ENCODE measurements at places on chromosomes 2 and 18. TPM values are rescaled to one million over a fixed set of nuclear protein-coding genes. Genes with fewer than 3 reads are reported as not detected.
A peak's percentile ranks its signal among the peaks of the same experiment; 100 is the strongest.

GPBAR1 gene
- 0.36 TPM for total RNA-seq

VAMP8 gene
- total RNA-seq, result 2.1 TPM

ERFE gene
- total RNA-seq, result 0.88 TPM

ALK gene
- under 0.01 TPM for total RNA-seq

PSMA8 gene
- total RNA-seq, result not detected

LAMA3 gene
- 8.3 TPM for total RNA-seq

UGT1A5 gene
- not detected for total RNA-seq

GPR75 gene
- total RNA-seq, result 1.8 TPM

XDH gene
- under 0.01 TPM for total RNA-seq

DNA sequence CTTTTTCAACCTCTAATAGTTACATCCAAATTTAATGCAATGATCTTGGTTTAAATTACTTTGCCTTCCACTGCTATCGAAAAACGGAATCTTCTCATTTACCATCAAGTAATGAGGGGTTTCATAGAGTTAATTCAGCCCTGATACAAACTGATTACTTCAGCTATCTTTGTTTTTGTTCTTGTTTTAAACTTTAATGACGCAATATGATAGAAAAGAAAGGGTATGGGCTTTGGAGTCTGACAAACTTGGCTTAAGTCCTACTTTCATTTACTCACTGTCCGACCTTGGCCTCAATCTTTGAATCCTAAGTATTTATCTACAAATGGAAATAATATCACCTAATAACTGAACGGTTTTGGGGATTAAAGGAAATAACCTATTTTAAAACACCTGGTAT is 16.1 kb downstream of the ADAM17 start:
- no peak for DNase-seq

DNA sequence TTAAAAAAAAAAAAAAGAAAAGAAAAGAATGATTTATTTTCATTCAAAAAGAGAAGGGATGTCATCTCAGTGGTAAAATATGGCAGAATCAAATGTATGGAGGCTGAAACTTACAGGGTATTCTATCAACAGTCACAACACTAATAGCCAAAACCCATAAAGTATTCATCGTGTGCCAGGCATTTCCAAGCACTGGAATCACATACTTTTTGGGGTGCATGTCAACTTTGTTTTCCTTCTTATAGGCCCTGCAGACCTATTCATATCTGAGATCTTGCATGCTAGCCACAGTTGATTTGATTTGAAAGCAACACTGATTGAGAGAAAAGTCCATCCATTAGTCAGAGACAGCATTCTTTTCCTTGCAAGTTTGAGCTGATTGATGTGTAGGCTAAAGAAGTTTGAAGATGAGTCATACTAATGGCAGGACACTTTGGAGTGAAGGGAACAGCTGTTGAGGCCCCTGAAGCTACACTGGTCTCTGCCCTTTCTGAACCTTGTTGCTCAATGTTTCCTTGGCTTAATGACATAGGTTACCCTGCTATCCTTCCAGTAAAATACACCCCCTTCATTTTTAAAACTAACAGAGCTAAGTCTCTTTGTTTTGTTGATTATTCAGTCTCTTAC is 22.0 kb downstream of the KATNAL2 start:
- DNase-seq, result peak; percentile 63

GRCh38 chr18:78247615-78248289 is 731.9 kb upstream of the SALL3 start:
- DNase-seq, result no peak

DNA sequence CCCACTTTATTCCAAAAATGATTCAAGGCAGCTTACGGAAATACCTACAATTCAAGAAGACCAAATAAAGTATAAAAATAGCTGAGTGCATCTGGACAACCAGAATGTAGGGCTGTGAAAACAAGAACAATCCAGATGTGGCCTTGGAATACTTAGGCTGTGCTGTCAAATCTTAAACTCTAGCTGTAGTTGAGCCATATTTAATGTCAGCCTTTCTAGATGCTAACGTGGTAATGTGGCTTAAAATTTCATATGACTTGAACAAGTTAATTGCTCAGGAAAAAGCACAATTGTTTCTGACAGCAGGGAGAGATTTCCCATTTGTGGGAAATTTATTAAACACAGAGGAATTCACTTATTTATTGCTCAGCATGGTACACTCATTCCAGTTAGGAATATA is 14.6 kb upstream of the NAPG start:
- no peak for DNase-seq

GRCh38 chr2:169349535-169349934 is 12.8 kb downstream of the LRP2 start:
- DNase-seq, result no peak

- DNase-seq, result no peak
Measured at GRCh38 chr2:136067459-136067858, 50.5 kb downstream of the CXCR4 start.

DNA sequence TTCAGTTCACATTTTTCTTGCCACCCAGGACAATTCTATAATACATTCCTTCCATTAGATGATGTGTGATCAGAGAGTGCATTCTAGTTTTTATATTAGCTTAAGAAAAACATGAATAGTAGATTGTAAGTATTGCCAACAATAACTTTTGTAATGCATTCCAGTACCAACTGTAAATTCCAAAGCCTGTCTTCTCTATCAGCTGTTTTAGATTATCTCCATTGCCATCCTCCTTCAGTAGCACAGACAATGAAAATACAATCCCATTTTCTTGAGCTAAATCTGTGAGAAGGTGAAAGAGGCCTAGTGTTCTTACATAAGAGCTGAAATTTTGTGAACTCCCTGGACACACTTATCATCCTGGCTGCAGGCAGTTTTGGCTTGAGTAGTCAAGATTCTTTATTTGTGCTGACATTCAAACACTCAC is 103.9 kb downstream of the CCBE1 start:
- peak; percentile 92 for DNase-seq

DNA sequence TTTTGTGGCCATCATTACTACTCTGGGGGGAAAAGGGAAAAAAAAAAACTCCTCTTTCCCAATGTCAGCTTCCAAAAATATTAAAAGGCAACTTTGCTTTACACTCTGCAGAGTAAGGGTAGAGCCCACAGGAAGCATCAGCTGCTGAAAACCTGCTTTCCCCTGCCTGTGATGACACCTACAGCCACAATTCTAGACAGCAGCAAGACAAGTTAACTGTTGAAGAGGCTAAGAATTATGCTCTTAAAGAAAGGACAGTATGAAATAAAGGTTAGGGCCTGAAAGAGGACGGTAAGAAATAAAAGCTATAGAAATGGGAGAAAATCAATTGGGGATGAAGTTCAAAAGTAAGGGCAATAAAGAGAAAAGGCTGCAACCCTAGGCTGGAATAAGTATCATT is 3.0 kb downstream of the PDE11A start:
- DNase-seq, result no peak

- peak; percentile 100 for DNase-seq
Measured at GRCh38 chr2:238864207-238865014, 16.5 kb downstream of the TWIST2 start.

DNA sequence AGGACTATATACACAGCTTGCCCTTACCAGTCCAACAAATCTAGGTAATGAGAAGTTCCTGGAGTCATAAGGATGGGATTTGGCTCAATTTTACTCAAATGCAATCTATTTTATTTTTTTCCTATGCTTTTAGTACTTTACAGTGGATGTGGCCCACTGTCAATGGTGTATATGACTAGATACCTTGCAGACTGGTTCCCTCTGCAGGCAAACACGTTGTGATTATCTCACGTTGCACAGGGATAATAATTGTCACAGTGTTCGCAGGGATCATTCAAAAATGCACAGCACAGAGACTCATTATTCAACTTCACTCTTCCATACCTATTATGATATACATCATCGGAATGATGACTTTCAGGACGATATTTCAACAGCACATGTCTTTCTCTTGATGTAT is 359.7 kb downstream of the MBD2 start:
- DNase-seq, result no peak

- no peak for DNase-seq
Measured at GRCh38 chr2:182695776-182696175, 20.3 kb upstream of the DNAJC10 start.

- no peak for DNase-seq
Measured at GRCh38 chr2:172389685-172390339, 37.6 kb upstream of the ITGA6 start.

DNA sequence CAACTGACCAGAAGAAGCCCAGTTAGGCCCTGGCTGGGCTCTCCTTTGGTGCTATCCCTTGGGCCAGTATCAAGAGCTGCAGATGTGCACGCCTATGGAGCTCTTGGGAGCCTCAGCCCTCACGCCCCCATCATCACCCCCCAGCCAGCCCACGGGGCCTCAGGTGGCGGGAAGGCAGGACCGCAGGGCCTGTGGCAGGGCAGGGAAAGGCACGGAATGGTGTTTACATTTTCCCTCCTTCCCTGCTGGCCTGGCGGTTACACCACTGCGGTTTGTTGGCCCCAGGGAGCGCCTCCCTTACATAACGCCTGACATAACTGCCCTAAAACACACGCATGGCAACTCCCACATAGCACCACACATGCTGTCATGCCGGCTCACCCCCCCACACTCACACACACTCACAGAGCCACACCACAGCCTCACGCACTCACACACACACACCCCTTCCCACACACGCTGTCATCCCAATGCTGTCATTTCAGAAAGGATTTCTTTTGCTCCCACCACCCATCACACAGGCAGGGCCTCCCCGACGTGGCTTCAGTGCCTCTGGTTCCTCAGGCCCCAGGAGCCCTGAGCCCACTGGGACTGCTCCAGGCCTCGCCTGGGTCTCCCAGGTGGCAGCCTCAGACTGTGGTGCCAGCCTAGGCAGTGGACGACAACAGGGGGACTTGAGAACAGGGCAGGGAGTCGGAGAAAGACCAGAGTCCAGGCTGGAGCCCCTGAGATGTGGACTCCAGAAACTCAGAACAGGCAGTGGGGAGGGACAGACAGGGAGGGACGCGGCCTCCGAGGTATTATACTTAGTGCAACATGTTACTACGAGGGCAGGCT is 15.7 kb downstream of the ZFP36L2 start:
- DNase-seq, result peak; percentile 93

DNA sequence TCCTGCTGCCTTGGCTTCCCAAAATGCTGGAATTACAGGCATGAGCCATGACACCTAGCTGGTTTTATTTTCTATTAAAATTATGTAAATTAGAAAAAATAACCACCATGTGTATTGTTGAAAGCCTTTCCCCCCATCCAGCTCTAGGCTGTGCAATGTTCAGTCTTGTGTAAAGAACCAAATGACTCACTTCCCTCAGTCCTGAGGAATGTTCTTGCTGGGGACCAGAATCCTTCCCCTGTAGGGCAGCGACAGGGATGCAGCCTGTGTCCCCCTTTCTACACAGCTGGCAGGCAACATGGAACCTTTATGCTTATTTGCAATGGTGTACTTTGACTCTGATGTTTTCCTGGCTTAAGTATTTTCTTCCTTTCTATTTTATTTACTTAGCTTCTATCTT is 29.4 kb downstream of the AOX1 start:
- DNase-seq, result no peak

DNA sequence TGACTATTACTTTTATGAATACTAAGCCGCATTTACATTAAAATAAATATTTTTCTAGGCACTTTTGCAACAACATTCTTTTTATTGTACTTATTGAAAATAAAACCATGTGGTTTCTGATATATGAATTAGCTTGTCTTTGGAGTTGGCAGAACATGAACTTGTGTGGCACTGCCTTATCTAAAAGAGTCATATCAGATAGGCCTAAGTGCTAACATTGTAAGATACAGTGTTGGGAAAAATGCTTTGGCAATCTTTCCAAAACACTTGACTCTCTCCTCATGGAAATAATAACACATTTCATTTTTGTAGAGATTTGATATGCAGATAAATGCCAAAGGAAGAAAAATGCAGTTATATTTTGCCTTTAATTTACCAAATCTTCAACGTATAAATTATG is 191.7 kb downstream of the ERBB4 start:
- no peak for DNase-seq

- DNase-seq, result no peak
Measured at GRCh38 chr2:83615511-83615910, 843.6 kb downstream of the SUCLG1 start.

- peak; percentile 91 for DNase-seq
Measured at GRCh38 chr18:10454681-10455557, 484 bp downstream of the APCDD1 start.

- no peak for DNase-seq
Measured at GRCh38 chr2:237297421-237298150, 116.4 kb downstream of the COL6A3 start.

DNA sequence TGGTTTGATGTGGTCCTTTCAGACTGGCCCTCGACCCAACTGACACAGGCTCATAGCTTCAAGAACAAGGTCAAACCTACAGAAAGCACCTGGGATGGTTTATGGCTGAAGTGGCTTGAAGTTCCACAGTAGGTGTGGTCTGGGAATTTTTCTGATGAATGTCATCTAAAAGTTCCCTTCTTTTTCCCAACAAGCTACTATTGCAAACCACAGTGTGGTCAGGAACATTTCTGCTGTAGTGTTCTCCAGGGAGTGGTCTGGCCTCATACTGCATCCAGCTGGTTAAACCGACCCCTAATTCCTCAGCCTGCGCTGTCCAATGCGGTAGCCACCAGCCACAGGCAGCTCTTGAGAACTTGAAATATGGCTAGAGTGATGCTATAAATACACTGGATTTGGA is 92.7 kb downstream of the FAM124B start:
- peak; percentile 68 for DNase-seq

DNA sequence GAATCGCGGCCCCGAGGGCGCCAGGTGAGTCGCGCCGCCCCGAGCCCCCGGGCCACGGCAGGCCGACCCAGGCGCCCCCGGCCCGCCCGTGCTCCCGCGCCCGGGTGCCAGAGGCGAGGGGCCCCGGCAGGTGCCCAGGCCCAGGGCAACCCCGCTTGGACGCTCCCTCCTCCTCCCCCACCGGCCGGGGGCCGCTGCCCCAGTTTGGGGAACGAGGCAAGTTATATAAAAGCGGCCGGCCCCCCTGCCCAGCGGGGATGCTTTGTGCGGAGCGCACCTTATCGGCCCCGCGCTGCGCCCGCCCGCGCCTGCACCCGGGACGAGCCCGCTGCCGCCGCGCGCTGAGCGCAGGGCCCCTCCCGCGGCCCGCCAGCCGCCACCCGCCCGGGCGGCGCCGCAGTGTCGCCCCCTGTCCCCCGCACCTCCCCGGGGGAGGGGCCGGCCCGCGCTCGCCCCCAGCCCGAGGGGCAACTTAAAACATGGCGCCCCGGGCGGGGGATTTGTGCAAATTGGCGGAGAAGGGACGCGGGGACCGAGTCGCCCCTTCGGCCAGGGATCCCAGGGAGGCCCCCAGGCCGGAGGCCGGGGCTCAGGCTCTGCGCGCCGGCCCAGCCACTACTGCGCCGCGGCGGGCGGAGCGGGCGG is 639 bp downstream of the EPB41L3 start:
- no peak for DNase-seq
